AG04450 (cell line): ENCODE measurements at places on chromosomes 4 and X.

- DNase-seq: no peak
These were observed 161.4 kb upstream of the FAM9B start for GRCh38 chrX:9195199-9195880.

DNA sequence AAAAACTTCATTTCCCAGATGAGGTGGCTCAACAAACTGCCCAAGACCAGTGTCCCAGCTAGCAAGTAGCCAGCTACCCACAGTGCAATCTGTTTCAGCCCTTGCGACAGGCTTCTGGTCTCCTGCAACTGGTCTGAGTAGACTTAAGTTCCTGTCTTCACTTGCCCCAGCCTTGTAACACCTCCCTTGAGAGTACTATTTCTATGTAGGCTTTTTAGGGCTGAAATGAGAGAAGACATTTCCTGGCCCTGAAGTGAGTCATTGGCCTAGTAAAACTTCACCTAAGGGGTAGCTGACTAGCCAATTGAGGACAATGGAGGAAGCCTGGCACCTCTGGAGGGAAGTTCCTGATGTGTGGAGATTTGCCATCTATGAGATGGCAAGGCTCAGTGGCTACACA lies 80.1 kb upstream of the STIM2 start:
- no peak for DNase-seq

DNA sequence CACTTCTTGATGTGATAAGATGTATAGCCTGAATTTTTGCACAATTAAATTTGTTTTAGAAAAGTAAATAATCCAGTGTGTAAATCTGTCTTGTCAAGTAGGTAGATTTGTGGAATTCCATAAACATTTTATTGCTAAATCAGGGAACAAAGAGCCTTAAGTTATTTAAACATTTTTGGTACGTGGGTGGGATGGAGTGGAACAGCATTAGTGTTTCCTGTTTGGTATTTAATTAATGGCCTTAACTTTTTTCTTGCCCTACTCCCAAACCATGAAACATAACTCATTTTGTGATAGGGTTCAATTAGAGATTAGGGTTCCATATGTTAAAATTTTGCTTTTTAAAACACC lies 5.1 kb downstream of the NUDT9 start:
- DNase-seq: no peak

GRCh38 chr4:57039345-57039744 lies 60.6 kb downstream of the POLR2B start:
- DNase-seq: no peak

DNA sequence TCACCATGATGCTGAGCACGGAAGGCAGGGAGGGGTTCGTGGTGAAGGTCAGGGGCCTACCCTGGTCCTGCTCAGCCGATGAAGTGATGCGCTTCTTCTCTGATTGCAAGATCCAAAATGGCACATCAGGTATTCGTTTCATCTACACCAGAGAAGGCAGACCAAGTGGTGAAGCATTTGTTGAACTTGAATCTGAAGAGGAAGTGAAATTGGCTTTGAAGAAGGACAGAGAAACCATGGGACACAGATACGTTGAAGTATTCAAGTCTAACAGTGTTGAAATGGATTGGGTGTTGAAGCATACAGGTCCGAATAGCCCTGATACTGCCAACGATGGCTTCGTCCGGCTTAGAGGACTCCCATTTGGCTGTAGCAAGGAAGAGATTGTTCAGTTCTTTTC lies 4.0 kb downstream of the HNRNPH2 start:
- no peak for DNase-seq

DNA sequence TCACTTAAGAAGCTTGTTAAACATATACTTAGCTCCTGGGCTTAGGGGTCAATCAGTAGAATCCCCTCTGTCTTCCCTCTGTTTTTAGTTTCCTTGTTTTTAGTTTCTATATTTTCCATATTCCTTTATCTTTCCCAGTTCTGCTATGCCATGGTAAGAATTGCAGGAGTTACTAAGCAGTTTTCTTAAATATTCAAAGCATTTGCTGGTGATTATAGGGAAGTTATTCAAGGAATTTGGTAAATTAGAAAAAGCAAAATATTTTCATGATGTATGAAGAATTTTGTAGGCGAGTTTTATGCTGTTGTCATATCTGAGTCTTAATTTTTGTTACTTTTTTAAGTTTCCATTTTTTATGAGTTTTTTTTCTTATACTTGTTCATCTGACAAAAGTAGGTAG lies 91.6 kb upstream of the NUDT6 start:
- no peak for DNase-seq
